ENCODE measurements at places on chromosomes 3 and 15.
A peak's percentile ranks its signal among the peaks of the same experiment; 100 is the strongest.

GRCh38 chr15:31561156-31561555 lies 234.5 kb downstream of the KLF13 start:
- DNase-seq: no peak

GRCh38 chr15:99480016-99480810 lies 85.6 kb upstream of the MEF2A start:
- DNase-seq: no peak

- no peak for DNase-seq
Measured at GRCh38 chr15:39641191-39641889, 60.5 kb downstream of the THBS1 start.

DNA sequence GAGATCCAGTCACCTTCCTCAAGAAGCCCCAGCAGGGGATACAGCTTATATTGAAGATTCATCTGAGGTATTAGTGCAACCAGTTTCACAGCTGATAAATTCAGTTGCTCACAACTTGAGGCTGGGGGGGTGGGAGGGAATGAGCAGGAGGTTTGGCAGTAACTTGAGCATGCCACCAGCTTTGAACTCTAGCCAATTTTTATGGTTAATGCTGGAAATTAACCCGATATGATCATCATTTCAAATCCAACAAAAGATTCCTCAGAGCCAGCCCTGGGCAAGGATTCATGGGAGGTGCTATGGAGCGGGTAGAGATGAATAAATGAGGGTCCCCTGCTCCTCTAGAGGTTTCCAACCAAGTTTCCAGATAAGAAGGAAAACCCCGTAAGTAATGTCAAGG lies 73.1 kb upstream of the HES1 start:
- DNase-seq: no peak

- peak; percentile 91 for DNase-seq
Measured at GRCh38 chr15:73982222-73982962, 9.7 kb downstream of the STOML1 start.

DNA sequence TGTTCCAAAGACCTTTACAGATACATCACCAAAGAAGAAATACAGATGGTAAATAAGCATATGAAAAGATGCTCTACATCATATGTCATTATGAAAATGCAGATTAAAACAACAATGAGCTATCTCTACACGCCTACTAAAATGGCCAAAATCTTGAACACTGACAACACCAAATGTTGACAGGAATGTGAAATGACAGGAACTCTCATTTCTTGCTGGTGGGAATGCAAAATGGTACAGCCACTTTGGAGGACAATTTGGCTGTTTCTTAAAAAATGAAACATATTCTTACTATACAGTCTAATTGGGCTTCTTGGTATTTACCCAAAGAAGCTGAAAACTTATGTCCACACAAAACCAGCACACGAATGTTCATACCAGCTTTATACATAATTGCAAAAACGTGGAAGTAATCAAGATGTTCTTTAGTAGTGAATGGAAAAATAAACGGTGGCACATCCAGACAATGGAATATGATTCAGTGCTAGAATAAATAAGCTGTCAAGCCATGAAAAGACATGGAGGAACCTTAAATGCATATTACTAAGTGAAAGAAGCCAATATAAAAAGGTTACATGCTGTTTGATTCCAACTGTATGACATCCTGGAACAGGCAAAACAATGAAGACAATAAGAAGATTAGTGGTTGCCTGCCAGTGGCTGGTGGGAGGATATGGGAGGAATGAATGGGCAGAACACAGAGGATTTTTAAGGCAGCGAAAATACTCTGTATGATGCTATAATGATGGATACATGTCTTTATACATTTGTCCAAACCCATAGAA lies 81.3 kb upstream of the NEDD4 start:
- DNase-seq: no peak

GRCh38 chr3:121730940-121731687 lies 18.4 kb downstream of the GOLGB1 start:
- no peak for DNase-seq

- DNase-seq: no peak
Measured at GRCh38 chr15:94027581-94027980, 203.8 kb upstream of the MCTP2 start.

- DNase-seq: no peak
Measured at GRCh38 chr15:45631776-45632175, 3.1 kb upstream of the SQOR start.

GRCh38 chr3:32281570-32282106 lies 43.2 kb downstream of the CMTM8 start:
- no peak for DNase-seq

DNA sequence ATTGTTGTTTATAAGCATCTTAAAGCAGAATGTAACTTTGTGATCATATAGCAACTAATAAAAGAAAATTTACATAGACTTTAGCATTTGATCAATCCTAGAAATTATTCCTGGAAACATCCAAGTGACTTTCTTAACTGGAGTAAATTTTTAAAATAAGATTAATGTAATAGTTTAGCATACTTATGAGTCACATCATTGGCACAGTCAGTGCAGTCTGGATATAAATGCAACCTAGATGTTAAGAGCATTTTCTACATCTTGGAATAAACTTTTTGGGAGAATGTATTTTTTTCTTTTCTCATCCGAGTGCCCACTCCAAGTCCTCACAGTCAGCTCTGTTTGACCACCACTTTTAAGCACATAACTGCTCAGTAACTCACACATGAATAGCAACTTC lies 324.6 kb upstream of the PLSCR5 start:
- DNase-seq: no peak

DNA sequence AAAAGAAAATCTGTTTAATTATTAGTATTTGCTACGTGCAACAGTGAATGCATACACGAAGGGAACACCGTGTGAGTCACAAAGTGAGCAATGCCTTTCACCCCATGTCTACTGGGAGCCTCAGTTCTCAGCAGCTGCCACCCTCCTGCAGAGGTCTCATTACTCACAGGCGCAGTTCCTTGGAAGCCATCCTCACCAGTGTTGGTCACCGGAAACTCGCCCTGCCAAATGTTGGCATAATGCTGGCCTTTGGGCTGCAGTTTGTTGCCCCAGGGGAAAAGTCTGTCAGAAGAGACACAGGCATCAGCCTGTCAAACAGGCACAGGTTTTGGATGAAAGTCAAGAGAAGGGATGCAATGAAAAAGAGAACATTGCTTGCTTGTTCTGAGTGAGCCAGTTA lies 50.1 kb downstream of the SUMF1 start:
- no peak for DNase-seq

DNA sequence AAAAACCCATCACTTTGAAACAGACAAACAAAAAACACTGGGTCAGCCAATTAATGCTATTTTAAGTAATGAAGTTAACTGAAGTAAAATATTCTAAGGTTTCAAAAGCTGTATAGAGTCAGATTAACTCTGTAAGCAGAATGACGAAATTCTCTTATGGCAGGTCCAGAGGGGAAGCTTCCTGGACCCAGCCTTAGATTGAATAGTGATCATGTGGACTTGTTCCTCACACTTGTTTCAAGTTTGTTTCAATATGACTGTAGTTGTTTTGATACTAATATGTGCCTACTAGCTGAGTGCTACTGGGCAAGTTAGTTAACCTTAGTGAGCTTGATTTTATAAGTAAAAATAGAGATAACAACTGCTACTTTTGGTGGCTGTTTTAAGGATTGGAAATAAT lies 32.6 kb downstream of the PLS1 start:
- no peak for DNase-seq

DNA sequence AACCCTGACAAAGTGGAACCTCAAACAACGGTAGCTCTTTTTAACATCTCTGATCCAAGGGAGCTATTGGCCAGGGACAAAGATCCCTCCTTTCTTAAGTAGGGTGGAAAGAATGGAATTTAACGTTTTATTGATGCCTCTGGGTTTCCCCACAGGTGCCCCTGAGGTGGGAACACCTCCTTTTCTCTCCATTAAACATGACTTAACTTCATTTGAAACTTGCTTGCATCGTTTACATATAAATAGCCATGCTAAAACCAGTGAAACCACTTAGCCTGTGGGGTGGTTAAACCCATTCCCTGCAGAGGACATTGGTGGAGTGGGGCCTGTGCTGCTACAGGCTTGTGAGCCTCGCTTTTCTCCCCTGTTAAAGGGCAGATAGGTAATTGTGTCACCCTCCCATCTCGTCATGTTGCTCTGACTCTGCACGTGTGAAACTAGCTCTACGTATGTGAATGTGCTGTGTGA lies 9.7 kb downstream of the CGNL1 start:
- DNase-seq: no peak

DNA sequence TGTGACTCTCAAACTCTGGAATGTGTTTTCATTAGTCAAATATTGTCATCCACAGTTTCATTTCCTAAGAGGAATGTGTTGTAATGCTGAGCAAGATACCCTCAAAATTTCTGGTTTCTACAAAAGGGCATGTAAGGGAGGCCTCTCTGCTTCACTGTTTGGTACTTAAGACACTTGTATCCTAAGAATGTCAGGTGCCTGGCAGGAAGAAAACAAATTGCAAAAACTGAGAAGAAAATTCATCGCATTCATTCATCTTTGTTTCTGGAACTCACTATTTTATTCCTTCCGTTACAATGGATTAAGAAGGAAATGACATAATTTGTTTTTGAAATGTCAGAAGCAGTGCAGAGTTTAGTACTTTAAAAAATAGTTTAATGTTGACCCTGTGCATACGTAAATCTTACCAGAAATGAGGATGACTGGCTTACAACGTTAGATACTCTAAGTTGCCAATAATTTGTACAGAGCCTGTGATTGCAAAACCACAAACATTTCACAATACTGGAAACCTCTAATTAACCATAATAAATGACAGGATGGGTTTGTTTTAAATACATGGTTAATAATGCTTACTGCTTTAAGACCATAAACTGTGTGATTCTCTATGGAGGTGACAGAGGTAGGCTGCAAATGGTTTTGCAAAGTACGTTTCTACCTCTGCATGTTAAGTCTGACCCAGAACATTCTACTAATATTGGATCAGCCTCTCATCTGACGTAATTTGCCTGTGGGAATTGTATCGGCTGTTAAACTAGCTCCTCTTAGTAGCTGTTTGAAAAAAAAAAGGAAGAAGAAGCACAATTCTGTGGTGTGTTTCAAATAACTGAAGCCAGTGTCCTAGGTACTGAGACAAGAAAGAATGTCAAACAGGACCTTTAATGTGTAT lies 477.8 kb downstream of the RBMS3 start:
- no peak for DNase-seq

GRCh38 chr3:31968369-31968926 lies 12.6 kb downstream of the OSBPL10 start:
- DNase-seq: no peak

GRCh38 chr15:48361685-48362084 lies 30.5 kb downstream of the DUT start:
- no peak for DNase-seq

- DNase-seq: no peak
Measured at GRCh38 chr3:95797081-95797480, 1017.3 kb upstream of the EPHA6 start.

- no peak for DNase-seq
Measured at GRCh38 chr3:186268616-186269448, 93.2 kb downstream of the DGKG start.

- no peak for DNase-seq
Measured at GRCh38 chr3:159978353-159978752, 10.3 kb upstream of the IL12A start.

DNA sequence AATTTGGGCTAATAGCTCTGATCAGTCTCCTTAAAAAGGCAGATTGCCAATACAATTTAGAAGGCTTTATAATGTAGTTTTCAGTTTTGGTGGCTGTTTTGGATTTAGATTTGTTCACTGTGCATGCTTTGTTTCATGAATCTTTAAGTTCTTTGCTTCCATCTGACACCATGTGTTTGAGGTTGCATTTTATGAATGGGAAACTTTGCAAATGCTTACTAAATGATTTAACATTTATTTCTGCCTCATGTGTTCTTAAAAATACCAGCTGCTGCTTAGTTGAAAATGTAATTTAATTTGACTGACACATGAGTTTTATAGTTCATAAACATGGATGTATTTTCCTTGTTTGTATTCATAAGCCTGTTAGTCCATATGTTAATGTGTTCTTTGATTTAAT lies 78.6 kb downstream of the RNF13 start:
- DNase-seq: no peak

DNA sequence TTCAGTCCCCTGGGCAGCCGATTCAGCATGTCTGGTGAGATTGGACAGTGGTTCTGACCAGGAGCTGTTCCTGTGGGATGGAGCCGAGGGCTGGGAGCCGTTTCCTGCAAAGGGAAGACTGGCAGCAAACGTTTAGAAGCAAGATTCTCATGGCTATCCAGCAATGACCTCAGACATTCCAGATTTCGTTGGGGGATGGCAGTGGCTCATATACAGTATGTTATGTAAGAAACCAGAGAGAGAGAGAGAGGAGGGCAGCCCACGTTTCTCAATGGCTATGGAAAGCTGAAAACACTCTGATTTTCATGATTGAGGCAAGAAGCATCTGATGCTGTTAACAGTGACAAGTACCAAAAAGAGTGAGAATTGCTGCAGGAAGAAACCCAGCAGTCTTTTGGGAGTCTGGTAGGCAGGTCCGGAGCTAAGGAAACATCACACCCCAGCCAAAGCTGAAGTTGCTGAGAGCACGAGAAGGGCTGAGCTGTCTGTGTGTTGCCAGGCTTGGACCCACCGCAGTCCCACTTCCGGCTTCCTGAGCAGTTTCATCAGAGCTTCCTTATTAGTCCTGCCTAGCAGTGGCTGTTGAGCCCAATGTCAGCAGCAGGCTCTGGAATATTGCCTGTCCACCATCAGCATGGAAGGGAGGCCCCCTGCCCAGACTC lies 25.6 kb upstream of the VPS8 start:
- peak; percentile 90 for DNase-seq

DNA sequence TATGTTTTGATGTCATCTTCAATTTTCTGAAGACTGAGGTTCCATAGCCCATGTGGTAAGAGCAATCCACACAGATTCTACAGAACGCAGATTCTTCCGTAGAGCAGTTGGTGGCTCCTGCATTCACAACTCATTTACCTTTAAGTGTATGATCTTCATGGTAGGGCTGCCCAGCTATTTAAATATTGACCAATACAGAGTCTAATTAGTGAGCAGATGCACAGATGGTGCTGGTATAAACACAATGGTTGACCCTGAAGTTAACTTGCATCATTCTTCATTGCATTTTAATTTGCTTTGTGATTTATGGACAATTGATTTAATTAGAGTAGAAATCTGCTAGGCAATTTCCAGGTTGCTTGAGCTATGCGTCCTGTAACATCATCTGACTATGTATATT lies 269.2 kb downstream of the SQOR start:
- no peak for DNase-seq

DNA sequence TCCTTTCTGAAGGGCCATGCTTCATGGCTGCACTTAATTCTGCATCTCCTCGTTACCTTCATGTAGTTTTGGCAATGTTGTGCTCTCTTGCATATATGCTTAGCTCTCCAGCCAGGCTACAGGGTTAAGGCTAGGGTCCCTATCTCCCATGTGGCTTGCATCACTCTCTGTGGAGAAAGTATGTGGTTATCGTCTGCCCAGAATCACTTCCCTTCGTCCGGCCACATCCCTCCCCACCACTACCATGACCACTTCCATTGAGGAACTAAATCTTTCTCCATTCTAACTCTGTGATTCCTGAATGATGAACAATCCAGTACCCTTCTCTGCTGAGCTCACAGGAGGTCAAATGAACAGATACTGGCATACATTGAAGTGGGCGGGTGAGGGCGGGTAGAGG lies 34.0 kb downstream of the WWTR1 start:
- DNase-seq: no peak
